ENCODE measurements at places on chromosomes 12 and 14.

DNA sequence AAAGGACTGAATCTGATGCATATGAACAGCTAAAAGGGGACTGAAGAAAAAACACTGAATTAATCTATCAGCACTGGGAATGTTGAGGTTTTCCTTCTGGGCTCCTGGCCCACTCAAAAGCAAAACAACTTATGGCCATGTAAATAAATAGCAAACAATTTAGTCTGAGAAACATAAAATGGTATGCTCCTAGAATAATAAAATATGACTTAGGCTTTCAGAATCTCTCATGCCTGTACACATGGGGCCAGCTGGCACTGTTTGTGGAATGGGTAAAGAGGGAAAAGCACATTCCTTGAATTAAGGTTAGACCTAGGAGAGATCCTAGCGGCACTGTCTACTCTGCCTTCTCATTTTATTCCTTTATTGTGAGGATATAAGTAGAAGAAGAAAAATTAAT is 6.2 kb downstream of the KLHDC2 start:
- DNase-seq = no peak

GRCh38 chr12:58695263-58695662 is 225.0 kb downstream of the LRIG3 start:
- no peak for DNase-seq

DNA sequence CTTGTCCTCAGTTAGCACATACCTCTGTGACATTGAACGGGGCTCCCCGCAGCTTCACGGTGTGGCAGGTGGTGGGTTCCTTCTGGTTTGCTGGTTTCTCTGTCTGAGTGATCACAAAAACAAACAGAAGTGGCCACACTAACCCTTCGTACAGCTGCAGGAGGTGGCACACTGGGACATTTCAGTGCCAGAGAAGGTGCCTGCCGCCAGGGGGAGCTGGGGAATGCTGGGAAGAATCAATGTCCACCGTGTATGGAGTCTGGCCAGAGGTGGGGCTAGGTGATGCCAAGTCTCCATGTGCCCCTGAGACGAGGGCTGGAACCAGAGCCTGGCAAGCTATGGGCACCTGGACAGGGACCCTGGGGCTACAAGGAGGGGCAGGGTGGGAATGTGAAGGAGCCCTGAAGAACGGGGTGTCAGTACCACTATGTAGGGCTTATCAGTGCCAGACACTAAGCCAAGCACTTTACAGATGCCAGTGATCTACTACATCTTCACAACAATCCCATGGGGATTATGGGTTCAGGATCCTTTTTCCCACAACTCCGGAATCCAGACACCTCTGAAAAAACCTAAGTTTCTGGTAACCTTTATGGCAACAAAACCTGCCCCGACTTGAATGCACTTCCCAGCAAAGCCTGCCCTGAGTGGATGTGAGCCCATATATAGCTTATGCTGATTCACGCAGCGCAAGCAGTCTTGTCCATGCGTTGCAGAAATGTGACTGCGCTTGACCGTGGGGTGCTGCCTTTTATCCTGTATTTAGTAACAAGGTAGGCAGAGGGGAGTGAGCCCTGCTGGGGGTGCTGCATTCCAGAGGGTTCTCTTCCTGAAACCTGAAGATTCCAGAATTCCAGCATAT is 10.8 kb downstream of the RBM19 start:
- no peak for DNase-seq

DNA sequence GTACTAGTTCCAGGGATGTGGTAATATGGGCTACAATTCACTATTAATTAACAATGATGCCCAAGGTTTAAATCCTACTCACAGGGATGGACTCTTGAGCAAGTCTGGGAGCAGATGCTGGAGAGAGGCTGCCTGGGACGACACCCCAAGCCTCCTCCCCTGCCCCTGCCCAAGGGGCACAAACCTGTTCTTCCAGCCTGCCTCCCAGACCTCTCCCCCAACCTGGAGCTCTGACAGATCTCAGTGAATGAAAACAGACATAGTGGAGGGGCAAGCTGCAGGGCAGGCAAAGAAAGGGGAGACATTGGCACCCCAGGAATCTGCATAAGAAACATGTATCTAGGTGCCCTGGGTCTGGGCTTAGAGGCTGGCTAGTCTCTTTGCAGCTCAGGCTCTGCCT is 5.8 kb downstream of the KDM2B start:
- no peak for DNase-seq

DNA sequence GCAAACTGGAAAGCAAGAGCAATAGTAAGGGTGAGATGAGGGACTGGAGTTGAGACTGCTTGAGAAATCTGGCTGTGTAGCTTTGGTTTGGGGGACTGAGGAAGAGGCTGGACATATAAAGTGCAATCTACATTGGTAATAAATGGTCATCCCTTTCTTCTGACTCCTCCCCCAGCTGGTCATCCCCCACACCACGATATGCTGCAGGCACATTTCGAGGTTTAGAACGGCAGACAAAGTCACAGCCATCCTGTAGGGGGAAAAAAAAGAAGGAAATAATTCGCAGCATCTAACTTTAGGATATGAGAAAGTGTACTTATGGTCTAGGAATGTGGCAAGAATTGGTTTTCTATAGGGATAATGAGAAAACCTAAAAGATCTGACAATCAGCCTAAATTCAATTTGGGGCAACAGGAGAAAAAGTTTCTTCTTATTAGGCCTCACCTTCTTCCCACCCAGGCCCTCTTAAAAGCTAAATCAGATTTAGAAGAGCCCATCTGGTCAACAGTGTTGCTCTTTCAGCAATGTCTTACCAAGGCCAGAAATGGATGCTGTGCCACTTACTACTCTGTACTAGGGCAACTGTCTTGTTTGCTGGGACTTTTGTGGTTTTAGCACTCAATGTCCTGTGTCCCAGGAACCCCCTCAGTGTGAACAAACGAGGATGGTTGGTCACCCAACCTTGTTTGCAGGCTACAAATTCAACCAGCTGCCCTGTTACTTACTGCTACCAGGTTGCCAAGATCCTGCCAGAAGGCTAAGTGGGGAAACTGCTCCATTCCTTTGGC is 7.6 kb downstream of the M6PR start:
- no peak for DNase-seq

DNA sequence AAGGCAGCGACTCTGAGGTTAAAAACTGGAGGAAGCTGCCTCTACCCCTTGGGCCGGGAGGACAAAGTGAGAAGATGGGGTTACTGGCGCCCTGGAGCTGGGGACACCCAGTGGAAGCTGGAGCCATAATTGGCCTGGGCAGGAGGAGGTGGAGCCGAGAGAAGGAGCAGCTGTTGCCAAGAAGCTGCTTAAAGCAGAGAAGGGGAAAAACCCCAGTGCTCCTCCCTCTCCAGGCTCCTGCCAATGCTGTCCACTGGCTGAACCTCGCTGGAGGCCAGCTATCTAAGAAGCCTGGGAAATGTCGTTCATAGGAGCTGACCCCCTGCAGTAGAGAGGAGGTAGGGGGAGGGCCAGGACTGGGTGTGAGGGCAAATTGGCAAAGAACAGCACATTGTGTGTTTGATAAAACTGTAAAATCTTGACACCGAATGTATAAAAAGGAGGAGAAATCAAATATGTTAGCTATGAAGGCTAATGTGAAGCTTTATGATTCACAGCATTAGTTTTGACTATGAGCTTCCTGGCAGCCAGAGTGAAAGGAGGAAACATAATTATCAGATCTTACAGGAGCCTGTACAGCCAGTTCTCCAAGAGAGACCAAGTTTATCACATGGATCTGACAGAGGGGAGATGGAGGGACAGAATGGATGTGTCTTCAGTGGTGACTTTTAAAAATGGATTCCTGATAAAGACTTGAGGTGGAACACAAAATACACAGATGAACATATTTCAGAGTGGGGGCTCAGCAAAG is 9.5 kb downstream of the HHIPL1 start:
- DNase-seq = no peak

DNA sequence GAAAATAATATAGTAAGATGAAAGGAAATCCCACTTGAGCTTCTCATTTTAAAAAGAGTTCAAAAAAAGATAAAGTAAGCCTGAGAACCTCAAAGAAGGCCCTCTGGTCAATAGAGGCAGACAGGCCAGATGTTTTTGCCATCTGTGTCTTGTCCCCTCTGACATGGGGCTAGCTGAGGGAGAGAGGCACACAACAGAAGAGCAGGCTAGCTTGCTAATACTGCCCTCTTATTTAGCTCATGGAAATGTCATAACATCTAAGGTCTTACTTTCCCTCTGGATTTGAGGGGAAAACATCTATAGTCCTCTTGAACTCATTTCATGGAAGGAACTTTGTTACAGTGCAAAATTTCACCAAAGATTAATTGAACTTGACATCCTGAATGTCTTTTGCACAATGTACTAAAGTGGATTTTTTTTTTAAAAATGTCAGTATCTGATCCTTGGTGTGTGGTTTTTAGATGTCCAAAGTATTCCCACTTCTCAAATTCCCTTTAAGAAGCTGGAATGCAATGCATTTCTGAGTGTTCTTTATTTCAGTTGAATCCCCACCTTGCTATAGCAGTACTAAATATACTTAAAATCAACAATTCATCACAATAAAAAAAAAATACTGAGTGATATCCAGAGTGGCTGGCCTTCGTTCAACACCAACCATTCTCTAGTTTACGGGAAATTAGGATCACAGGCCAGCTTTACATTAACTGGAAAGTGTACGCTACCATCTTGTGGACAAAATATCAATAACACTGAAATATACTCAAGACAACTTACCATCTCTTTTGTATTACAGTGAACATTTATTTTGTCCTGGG is 176.7 kb downstream of the PAH start:
- DNase-seq = no peak

DNA sequence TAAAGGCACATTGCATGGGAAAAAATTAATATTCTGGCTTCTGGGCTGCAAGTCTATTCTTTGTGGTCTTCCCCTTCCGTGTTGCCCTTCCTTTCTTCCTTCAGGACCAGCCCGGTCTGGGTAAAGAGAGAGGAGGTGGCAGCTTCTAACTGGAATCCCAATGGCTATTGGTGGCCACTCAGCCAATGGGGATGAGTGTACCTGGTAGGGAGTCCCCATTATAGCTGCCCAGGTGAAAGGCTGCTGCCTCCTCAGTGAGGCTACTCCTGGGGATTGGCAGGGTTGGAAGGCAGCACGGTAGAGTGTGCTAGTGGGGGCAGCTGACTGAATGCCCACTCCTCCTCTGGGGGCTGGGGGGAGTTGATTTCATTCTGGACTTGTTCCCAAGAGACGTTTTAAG is 112.6 kb downstream of the RBM19 start:
- DNase-seq = no peak

GRCh38 chr12:105384220-105384619 is 53.7 kb downstream of the C12orf75 start:
- DNase-seq = no peak

- DNase-seq = no peak
Observed at GRCh38 chr12:92272061-92272964, 126.7 kb upstream of the BTG1 start.

DNA sequence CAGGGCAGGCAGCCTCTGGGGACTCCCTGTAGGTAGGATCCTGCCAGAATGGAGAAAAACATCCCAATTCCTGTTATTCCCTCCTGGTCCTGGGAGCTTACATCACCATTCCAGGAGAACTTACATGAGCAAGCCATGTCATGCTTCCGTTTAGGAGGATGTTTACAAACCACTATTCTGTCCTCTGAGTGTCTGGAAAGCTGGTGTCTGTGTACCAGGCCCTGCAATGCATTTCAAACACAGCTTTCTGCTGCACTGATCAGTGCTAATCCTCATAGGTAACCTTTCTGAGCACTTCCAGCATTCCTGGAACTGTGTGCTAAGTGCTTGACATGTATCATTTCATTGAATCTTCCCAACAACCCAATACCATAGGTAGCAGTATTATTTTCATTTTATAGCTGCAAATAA is 19.8 kb upstream of the MAP1LC3B2 start:
- no peak for DNase-seq

GRCh38 chr12:115517913-115518312 is 759.6 kb downstream of the MED13L start:
- DNase-seq = no peak

DNA sequence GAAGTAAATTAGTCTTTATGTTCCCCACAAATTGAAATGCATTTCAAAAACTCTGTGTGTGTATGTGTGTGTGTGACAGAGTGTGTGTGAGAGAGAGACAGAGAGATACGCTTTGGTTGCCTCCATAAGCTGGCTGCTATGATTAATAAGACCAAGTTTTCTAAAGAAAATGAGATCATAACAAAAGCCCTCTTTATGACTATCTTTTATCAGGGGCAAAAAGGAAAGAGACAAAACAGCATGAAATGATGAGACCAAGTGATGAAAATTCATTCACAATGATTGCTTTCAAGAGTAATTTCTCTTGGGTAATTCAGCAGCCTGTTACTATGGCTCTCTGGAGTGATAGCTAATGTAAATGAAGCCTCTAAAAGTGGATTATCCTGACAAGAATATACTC is 277.6 kb upstream of the PLEKHG7 start:
- DNase-seq = no peak

- DNase-seq = no peak
Observed at GRCh38 chr12:29743801-29744200, 39.9 kb downstream of the TMTC1 start.

DNA sequence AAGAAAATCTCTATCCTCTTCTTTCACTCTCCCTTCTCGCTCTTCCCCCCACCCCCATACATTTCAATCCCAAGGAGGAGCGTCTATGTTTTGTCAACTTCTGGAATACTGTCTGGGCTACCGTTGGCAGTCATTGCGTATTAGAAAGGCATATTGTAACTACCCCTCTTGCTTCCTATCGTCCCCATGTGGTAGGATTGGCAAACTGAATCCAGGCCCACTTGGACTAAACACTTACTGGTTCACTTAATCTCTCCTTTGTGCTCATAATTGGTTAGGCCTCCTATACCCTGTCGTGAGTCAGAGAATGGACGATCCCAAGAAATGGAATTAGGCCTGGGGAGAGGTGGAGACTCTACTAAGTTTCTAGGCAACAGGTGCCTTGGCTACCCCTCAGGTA is 68.8 kb upstream of the SLC8A3 start:
- no peak for DNase-seq

DNA sequence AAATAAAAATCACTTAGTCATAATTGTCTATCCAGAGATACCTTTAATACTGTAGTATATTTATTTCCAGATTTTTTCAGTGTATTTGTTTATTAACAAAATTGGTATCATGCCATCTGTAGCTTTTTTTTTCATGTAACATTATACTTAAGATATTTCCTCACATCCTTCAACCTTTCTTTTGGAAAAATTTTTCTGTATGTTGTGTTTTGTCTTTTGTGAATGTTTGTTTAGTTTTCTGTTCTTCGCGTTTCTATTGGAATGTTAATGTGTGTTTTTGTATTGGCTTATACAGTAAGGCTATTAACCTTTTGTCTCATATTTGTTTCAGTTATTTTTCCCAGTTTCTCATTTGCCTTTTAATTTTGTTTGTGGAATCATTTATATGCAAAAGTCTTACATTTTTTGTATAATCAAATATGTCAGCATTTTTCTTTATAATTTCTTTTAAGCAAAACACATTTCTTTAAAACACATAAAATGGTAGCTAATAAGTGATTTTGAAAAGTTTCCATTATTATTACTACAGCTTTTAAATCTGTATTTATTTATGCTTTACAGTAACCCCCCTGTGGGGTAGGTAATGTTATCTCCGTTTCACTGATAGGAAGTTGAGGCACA is 433.7 kb downstream of the RAD51B start:
- no peak for DNase-seq

GRCh38 chr12:79347866-79348265 is 342.9 kb downstream of the PAWR start:
- DNase-seq = no peak

- DNase-seq = no peak
Observed at GRCh38 chr12:122965321-122965751, 927 bp downstream of the ABCB9 start.

GRCh38 chr12:28958553-28959195 is 190.4 kb upstream of the FAR2 start:
- DNase-seq = no peak

Data from CD4-positive, alpha-beta T cell treated with Interleukin-15 for 4 hours (primary cell).